ENCODE measurements at places on chromosomes 1 and 21.
A peak's percentile ranks its signal among the peaks of the same experiment; 100 is the strongest.

- DNase-seq, result no peak
Observed at GRCh38 chr1:198496216-198497143, 44.0 kb downstream of the ATP6V1G3 start.

- DNase-seq, result peak; percentile 76
Observed at GRCh38 chr1:15836772-15837669, 10.5 kb upstream of the SPEN start.

DNA sequence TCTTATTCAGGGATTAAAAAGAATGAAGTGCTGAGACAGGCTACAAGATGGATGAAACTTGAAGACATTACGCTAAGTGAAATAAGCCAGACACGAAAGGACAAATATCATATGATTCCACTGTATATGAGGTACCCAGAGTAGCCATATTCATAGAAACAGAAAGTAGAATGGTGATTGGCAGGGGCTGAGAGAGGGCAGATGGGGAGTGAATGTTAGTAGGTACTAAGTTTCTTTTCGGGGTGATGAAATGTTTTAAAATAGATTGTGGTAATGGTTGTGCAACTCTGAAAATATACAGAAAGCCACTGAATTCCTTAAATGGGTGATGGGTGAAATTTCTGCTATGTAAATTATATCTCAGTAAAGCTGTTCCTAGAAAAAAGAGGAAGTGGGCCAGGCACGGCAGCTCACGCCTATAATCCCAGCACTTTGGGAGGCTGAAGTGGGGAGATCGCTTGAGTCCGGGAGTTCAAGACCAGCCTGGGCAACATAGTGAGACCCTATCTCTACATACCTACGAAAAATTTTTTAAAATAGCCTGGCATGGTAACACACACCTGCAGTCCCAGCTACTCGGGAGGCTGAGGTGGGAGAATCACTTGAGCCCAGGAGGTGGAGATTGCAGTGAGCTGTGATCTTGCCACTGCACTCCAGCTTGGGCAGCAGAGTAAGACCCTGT, 15.9 kb downstream of the SLC27A3 start:
- no peak for DNase-seq

- no peak for DNase-seq
Observed at GRCh38 chr1:208272311-208272710, 28.1 kb upstream of the PLXNA2 start.

GRCh38 chr1:36108314-36108713, 16.7 kb downstream of the COL8A2 start:
- no peak for DNase-seq

DNA sequence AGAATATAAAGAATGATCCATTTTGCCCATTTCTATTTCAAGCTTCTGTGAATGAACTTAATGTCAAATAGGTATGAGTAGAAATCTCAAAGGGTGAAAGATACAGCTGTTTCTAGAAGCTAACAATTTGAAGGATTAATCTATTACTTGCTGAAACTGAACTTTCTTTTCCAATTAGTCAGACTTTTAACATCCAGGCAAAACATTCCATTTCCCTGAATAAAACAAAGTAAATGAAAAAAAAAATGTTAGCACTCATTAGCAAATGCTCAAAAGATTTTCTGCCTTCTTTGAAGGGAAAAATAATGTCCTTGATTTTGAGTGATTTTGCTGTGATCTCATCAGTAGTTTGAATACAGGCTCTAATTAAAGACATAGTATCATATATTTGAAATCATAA, 447.6 kb upstream of the PRMT6 start:
- DNase-seq, result no peak

GRCh38 chr21:44579833-44580144, 615 bp downstream of the KRTAP10-5 start:
- no peak for DNase-seq

DNA sequence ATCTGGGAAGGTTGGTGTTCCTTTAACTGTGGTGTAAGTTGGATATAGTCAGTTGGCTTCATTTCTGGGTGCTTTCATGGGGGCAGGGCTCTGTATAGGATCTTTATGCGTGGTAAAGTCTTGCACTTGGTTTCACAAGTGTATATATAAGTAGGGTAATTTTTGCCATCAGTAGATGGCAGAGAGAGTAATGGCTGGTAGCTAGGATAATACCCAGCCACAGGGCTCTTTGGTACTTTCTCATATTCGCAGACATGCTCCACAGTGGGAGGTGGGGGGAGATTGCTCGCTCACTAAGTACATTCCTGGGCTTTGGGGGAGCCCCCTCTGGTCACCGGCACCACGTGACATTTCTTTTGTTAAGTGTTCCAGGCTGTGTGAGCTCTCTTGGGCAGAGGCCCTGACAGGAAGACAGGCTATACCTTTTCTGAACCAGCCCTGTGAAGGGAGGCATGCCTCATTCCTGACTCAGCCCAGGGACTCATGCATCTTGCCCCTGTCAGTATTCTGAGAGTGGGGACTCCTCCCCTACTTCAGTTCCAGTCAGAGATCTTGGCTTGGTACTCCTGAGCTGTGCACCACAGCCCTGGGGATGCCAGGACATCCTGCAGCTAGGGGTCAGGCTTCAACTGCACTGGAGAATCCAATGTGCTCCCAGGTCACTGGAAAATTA, 37.6 kb downstream of the FCRL2 start:
- DNase-seq, result no peak

DNA sequence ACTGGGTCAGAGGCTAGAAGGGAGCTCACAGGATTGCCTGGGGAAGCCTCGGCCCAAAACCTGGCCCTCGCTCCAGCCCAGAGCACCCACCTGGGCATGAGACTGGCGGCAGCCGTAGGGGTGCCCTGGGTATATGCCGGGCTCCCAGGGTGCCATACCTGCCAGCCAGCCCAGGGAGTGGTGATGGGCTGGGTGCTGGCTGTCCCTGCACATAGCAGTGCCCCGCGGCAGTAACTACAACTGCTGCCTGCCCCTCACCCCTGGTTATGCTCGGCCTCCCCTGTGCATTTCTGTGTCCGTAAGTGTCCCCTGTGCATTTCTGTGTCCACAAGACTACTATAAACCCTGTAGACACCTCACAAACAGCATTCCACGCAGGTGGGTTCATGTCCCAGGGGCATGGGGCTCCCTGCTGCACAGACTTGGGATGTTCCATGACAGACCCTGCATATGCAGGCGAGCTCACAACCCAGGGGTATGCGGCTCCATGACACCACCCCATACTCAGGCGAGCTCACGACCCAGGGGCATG, 5.8 kb upstream of the SPATC1L start:
- no peak for DNase-seq

GRCh38 chr1:237527761-237528160, 363.0 kb downstream of the ZP4 start:
- DNase-seq, result no peak

- no peak for DNase-seq
Observed at GRCh38 chr1:211710566-211711314, 35.3 kb upstream of the NEK2 start.

- no peak for DNase-seq
Observed at GRCh38 chr1:242242983-242243382, 244.1 kb upstream of the MAP1LC3C start.

DNA sequence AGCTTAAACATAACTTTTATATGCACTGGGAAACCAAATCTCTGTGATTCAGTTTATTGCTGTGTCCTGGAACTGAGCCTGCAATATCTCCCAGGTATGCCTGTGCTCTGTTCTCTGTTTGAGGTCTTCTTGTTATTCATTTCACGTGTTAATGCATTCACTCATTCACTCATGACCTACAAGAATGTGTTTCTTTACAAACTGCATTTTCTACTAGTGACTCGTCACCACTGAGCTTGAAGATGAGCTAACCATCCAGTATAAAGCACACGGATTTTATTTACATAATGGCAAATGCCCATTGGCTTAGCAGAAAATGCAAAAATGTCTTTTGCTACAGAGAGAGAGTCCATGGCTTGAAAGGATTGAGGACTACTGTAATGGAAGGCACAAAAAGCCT, 75.0 kb upstream of the DUSP10 start:
- DNase-seq, result no peak

GRCh38 chr21:46049890-46050667, 47.8 kb upstream of the COL6A2 start:
- no peak for DNase-seq

DNA sequence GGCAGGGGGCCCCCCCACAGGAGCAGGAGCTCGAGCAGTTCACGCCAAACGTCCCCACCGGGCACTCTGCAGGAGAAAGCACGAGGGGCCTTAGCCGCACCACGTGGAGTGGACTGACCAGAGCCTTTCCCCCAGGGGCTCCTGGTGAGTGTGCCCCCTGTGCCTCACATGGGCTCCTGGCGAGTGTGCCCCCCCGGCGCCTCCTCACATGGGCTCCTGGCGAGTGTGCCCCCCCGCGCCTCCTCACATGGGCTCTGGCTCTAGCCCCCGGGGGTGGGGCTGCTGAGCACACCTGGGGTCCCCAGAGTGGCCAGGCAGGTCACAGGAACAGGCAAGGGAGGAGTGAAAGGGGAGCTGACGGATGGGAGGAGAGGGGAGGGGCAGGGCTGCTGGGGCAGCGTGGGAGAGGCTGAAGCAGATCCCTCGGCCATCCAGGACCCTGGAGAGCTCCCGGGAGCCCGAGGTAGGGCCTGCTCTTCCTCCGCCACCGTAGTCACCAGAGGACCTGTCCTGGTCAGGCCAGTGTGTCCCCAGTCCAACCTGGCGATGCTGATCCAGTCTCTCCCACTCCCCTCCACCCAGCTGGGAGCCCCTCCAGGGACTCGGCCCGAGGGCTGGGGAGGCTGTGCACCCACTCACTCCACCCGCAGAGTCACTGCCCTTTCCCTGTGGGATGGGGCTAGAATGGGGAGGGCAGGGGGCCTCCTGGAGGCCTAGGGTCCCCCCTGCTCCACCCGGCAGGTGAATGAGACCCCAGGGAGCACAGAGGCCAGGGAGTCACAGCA, 47.6 kb downstream of the ARHGEF16 start:
- peak; percentile 47 for DNase-seq

- DNase-seq, result no peak
Observed at GRCh38 chr1:53246261-53247134, 8.2 kb upstream of the MAGOH start.

DNA sequence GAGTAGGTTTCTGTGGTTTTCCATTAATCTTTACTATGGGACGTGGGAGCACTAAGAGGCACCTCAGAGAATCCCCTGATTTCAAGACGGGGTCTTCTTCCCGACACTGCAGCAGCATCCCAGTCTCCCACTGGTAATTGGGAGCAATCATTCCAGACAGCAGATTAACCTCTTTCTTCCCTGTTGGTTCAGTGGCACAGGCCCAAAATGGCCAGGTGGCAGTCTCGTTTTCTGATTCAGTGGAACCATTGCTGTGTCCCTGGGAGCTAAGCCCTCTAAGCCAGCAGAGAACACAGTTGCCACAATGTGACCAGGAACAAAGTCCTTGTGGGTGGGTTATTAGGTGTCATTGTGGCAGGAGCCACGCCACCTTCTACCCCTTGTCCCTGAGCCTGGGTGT, 342.1 kb downstream of the MATN1 start:
- no peak for DNase-seq

DNA sequence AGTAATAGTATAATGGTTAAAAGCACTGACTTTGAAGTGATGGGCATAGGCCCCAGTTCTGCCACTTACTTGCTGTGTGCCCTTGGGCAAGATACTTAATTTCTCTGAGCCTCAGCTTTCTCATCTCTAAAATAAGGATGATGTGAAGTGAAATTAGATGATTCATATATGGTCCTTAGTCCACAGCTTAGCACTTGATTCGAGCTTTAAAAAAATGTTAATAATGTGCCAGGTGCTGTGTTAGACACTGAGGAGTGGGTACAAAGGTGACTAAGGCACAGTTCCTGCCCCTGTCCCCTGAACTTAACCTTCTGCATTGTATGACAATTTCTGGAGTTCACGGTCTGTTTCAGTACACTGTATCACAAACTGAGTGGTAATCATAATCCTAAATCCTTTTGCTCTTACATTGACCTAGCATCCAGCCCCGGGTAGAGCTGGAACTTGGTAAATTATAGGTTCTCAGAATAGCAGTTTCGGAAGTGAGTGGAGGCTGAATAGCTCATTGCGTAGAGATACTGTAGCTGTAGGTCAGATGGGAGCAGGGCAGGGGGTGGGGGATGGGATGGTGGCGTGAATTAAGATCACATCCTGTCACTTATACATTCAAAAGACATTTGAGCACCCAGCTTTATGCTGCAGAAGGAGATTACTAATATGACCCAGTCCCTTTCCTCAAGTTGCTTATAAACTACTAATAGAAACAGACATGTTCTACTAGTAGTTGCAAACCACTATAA, 1.5 kb downstream of the ZNF691 start:
- no peak for DNase-seq

DNA sequence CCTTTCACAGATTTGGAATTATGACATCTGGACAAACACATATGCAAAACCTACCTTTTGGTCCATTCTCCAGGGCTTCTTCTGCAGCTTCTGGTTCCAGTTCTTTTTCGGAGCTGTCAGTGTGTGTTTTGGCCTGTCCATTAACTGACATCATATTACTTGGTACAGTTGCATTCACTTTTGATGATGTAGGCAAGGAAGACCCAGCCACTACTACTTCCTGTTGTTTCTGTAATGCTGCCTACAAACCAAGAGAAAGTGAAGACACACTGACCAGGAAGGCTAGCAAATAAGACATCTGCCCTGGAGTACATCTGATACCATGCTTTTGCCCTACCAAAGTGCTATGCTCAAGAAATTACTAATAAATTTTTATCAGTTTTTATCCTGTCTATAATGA, 31.9 kb downstream of the ACBD3 start:
- DNase-seq, result no peak

DNA sequence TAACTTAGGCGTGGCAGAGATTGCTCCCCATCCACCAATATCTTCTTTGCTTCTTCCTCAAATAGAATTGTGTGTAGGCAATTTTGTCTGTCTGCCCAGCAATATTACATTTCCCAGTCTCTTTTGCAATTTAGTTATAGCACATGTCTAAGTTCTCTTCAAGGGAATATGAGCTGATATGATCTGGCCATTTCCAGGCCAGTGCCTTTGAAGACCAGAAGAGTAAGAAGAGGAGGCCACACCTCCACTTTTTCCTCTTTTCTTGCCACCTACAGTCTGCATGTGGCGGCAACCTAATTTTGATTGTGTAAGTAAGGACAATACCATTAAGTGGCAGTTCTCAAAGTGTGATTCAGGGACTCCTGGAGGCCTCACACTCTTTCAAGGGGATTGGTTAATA, 6.3 kb upstream of the RSBN1 start:
- no peak for DNase-seq

GRCh38 chr1:10430216-10431069, at the start of gene CENPS:
CENPS (plus strand) TSS chr1:10430433; CDS start chr1:10430518, 85 bp downstream.
- DNase-seq, result peak; percentile 94

DNA sequence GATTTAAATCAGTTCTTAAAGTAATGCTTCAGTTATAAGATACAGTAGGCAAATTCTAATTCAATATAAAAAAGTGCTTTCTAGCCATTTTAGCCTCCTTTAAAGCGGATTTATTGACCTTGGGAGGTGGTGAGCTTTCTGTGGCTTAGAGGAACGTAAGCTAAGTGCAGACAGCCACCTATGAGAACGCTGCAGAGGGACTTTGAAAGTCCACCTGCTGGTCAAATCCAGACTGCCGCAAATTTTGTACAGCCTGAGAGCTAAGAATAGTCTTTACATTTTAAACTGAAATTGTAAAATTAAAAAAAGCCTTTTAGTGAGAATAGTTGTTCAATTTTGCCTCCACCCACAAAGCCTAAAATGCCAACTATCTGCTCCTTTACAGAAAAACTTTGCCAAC, 67.0 kb upstream of the SSX2IP start:
- DNase-seq, result no peak
